ENCODE measurements at places on chromosomes 11 and 22.

DNA sequence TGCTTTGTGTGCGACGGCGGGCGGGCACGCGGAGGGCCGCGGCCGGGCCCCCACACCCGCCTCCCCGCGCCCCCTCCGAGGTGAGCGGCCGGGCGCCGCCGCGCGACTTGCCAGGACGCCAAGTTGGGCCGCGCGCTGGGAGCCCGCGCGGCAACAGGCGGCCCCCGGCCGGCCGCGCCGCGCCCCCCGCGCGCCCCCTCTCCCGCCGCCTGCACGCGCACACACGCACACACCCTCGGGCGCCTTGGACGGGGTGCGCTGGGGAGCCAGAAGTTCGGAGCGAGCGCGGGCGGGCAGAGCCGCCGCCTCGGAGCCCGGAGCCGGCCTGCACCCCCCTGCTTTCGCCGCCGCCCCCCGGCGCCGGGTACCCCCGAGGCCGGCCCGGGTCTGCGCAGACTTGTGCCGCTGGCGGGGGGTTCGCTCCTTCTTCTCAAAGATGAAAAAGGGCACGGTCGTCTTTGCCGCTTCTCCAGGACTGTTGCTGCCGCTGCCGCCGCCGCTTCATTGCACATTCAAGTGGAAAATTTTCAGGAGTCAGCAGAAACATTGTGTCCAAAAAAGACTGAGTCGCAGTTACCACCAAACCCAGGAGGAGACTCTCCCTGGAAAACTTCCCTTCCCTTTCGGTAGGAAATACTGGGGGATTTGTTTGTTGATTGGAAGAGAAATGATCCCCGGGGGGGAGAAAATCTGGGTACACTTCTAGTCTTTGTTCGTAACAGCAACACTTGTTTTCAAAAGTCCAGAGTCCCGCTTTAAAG lies 895 bp downstream of the TEAD1 start:
- no peak for DNase-seq

DNA sequence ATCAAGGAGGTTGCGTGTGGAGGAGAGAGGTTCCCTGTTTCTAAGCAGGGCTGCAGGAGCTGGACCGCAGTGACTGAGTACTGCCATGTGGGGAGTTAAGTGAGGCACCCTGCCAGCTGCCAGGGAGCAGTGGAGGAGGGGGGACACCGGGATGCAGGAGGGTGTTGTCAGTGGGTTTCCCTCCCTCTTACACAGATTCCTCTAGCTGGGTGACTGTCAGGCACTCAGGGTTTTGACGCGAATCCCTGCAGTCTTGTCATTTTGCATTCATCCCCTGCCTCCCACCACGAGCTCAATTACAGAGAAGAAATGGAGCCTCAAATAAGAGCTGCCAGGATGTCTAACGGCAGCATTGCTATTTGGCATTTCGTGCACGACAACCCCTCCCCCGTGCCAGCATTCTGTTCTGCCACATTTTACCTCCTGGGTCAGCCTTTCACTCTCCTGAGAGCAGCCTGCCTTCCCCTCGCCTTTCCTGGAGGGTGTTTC lies 119.8 kb upstream of the SORL1-AS1 start:
- no peak for DNase-seq

DNA sequence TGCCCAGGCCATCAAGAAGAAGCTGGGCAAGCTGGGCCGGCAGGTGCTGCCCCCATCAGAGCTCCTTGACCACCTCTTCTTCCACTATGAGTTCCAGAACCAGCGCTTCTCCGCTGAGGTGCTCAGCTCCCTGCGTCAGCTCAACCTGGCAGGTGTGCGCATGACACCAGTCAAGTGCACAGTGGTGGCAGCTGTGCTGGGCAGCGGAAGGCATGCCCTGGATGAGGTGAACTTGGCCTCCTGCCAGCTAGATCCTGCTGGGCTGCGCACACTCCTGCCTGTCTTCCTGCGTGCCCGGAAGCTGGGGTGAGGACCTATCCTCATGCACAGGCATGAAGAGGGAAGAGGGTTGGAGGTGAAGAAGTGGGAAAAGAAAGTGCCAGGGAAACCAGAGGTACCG lies 5.3 kb upstream of the NHERF4 start:
- DNase-seq = no peak

DNA sequence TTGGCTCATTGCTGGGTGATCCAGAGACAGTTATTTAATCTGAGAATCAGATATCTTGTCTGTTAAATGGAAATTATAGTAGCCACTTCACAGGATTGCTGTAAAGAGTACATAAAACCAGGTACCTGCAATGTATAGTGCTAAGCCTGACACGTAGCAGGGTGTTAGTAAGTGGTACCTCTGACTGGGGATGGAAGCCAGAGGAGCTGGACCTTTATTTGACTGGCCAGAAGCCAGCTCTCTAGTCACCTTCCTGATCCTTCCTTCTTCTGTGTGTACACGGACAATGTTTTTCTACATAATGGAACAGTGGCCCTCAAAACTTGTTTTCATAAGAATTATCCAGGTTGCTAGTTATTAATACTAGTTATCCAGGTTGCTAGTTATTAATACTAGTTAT lies 25.5 kb upstream of the EHF start:
- DNase-seq = no peak
